ENCODE measurements at places on chromosomes 16 and 17.

DNA sequence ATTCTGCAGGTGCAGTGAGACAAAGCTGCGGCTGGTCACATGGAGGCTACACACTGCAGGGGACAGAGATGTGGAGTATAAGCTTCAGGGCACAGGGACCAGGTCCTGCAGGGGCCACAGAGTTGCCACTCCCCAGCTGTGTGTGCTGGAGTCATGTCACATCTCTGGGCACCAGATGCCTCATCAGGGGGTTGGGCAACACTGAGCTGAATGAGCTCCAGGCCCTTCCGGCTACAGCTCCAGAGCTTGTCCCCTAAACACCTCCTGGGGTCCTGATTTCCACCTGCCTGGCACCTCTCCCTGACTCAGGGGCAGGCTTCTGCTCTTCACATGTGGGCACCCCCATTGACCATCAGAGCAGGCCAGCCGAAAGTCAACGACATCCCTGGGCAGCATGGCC, 32.5 kb downstream of the SPHK1 start:
- no peak for DNase-seq

- peak; percentile 46 for DNase-seq
These were observed 147.0 kb downstream of the HS3ST4 start for GRCh38 chr16:25838724-25839186.

- peak; percentile 64 for DNase-seq
These were observed 14.4 kb downstream of the TBKBP1 start for GRCh38 chr17:47708312-47708863.

GRCh38 chr16:16923479-16923878, 544.5 kb downstream of the NPIPA7 start:
- no peak for DNase-seq

- DNase-seq = peak; percentile 19
These were observed at the start of the genes RPA1 and SMYD4 for GRCh38 chr17:1829592-1830257. RPA1 (plus strand) TSS chr17:1830005; CDS start chr17:1830094, 89 bp downstream. SMYD4 (minus strand) TSS chr17:1829902; CDS start chr17:1827994, 1,908 bp downstream.

DNA sequence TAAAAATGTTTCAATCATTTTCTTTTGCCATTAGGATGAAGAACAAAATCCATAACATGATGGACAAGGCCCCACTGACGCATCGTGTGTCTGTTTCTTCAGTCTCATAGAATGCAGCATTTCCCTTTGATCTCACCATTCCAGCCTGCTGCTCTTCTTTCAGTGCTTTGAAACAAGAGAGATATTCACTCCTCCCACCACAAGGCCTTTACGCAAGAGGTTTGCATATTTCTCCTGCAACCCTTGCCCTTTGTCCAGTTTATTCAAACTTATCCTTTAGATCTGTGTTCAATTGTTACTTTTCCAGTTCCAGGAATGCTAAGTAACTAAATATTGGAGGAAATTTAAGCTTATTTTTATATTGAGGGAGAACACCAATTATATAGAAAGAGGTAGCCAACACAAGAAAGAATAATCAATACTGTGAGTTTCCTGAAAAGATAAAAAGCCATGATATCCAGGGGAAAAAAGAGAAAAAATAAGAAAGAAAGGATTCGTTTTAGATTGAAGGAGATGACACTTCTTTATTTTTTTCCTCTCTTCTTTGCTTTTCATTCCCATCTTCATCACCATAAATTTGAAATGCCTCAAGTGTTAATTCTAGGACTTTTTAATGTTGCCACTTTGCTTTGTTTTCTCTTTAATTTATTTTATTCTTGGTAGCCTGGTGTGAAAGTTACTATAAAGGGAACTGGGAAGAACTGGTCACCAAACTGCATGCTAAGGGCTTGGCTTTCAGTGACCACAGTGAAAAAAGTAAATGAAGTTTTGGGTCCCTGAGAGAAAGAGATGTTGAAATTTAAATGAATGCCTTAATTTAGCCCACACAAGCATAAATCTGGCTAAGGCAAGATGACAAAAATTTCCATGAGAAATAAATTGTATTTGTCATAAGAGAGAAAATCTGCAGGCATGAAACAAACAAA, 102.1 kb downstream of the KIF2B start:
- DNase-seq = no peak

DNA sequence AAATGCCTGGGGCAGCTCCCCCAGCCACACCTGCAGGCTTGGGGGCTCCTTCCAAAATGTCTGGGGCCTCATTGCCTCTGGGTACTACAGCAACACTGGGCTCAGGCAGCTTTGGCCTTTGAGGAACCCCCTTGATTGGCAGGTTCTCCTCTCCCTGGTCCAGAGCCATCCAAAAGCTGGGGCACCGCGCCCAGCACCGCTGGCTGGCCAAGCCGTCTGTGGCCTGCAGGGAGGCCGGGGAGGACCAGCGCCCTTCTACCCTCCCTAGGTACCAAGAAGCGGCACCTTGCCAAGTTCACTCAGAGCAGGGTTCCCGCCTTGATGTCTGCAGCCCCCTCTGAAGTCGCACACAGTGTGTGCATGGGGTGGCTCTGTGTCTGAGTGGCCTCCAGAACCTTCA, 30.1 kb downstream of the TIMM22 start:
- no peak for DNase-seq

GRCh38 chr17:65936013-65936412, 255.9 kb downstream of the CEP112 start:
- no peak for DNase-seq

DNA sequence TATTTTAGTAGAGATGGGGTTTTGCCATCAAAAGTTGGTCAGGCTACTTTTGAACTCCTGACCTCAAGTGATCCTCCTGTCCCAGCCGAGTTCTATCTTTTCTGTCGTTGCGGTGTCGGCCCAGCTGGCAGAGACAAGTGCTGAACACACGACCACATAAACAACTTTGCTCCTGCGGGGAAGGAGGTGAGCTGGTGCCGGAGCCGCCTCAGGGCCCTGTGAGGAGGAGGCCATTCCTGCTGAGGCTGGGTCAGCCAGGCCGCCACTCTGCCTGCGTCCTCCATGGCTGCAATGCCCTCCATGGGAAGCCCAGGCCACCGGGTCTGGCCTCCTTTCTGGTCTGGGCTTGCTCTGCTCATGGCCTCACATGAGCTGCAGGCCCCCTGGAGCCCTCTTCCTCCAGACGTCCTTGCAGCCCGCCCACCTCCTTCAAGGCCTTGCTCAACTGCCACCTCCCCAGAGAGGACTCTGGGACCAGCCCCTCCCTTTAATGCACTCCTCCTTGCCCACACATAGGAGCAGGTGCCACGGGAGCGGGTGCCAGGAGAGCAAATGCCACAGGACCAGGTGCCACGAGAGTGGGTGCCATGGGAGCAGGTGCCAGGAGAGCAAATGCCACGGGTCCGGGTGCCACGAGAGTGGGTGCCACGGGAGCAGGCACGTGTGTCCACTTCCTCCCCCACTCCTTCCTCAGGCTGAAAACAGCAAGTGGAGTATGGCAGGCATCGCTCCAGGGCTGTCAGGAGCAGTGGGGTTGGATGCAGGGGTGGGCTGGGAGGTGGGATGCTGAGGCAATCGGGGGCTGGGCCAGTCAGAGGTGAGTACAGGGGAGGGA, 28.4 kb upstream of the CBFA2T3 start:
- no peak for DNase-seq

DNA sequence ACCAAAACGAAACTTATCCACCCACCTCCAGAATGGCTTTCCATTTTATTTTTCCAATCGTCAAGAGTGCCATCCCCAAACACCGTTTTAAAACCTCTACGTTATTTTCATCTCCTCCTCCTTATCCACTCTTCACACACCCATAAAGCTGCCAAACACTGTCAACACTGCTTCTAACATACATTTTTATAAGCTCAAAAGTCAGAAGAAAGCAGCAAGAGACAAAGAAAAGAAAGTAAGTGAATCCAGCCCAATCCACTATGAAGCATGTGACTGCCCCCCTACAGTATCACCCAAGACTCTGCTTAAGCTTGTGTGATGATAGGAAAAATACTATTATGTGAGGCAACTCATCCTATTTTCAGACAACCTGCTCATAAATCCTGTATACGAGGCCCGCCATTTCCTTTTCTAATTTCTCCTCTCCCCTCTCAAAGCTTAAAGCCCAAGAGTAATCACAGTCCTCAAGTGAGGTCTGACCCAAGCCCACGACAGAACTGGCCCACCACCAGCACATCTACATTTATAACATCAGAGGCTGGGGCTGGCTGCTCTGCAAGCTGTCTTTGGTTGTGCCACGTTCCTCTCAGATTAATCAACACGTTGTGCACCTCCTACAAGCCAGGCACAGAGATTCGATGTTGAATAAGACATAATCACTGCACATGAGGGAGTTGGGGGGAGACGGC, 16.3 kb downstream of the USP31 start:
- DNase-seq = no peak

GRCh38 chr16:57314161-57314785, 29.8 kb upstream of the PLLP start:
- DNase-seq = peak; percentile 28

GRCh38 chr17:17151962-17152361, 54.2 kb downstream of the PLD6 start:
- DNase-seq = no peak

- no peak for DNase-seq
These were observed 44.8 kb downstream of the GLG1 start for GRCh38 chr16:74562117-74562516.

DNA sequence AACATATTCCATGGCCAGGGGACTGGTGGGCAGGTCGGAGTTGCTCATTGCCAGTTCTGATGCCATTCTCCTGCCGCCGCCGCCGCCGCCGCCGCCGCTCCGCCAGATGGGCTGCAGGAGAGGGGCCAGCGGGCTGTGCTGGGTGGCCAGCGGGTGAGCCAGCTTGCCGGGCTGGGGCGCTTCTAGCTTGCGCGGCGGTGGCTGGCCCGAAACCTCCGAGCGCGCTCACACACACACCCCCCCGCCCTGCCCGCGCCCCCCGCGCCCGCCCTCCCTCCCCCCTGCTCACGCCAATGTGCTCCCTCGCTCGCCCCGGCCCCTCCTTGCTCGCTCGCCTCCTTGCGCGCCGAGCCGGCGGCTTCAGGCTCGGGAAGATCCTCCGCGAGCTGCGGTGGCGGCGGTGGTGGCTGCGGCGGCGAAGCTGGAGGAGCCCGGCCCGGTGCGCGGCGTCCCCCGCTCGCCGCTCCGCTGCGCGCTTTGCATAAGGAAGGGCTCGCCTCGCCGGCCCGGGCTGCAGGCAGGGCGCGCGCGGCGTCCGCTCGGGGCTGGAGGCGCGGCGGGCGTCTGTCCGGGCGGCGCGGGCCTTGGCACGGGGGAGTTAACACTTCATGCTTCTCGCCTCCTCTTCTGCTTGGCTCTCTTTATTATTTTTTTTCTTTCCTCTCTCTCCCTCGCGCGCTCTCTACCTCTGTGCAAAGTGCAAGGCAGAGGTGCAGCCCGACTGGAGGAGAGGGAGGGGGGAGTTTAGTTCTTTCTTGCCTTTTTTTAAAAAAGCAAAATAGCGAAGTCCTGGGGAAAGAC, 500 bp downstream of the MAF start:
- DNase-seq = no peak

DNA sequence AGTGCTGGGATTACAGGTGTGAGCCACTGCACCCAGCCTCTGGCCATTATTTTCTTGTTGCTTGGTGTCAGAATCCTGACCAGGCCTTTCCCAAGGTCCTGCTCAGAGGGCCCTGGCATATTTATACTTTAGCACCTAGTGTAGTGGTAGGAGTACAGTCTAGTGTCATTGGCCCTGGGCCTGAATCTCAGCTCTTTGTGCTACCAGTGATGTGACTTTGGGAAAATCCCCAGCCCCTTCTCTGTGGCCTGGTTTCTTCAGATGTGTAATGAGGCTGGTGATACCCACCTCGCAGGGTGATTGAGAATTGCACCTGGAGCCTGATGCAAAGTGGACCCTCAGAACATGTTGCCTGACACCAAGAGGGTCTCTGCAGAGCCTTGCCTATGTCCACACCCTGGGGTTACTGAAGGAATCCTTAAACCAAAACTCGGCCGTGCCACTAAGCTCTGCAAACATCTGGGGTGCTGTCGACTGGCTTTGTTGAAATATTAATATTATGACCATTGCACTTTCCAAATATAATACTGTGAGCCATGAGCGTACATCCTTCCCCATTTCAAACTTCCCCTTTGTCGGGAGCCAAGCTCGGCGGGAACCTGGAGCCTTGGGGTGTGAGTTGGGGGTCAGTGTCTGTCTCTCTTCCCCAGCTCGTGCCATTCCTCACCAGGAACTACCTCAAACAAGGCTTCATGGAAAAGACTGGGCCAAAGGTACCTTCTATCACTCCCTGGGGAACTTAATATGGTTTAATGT, 18.0 kb upstream of the RNF135 start:
- no peak for DNase-seq

DNA sequence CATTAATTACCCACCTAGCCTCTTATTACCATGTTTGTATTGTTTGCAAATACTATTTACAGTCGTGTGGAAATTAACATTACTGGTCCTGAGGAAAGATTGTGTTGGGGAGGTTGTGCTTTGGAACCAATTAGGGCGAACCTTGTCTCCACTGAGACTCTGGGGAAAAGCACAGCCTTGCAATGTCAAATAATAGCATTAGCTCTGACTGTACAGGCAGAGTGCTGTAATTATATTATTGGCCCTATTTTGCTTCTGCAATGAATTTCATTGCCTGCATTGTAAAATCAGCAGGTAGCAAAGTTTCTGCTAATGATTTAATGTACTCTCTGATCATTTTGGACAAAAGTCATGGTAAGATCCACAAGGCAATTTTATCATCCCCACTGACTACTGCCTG, 97.0 kb downstream of the WWOX start:
- no peak for DNase-seq

- DNase-seq = no peak
These were observed 10.2 kb downstream of the CFAP20 start for GRCh38 chr16:58118801-58119508.

- no peak for DNase-seq
These were observed 231.1 kb downstream of the COPRS start for GRCh38 chr17:31627960-31628359.

GRCh38 chr17:77899498-77899897, 59.0 kb upstream of the TNRC6C start:
- no peak for DNase-seq

DNA sequence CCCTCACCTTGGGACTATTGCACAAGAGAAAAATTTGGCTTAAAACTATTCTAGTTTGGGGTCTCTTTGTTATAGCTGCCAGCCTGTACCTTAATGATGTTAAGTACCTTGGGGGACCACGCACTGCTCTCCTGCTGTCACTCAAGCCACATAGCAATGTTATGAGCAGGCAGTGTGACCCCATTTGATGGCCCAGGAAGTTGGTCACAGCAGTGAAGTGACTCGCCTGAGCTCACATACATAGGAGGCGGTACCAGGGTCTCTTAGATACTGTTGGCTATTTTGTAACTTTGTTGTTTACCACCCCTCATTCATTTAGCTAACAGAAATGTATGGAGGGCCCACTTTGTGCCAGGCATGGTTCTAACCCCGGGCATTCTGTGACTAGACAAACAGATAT, 16.4 kb downstream of the KCNG4 start:
- no peak for DNase-seq

DNA sequence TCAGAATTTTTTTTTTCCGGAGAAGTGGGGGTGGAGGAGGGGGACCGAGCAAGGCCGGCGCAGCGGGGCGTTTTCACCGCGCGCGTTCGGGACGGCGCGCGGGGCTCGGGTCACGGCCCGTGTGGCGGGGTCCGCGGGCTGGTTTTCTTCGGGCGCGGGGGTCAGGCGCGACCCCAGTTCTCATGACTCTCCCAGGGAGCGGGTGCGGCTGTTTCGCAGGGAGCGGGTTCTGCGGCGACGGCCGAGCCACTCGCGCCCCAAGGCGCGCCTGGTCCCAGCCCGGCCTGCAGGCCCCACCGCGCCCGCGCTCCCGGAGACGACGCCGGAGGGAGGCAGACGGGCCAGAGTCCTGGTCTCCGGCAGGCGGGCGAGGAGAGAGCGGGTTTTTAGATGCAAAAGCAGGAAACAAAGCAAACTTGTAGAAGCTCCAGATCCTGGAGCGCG, 1.0 kb downstream of the BAHCC1 start:
- no peak for DNase-seq
